CD4-positive, alpha-beta T cell treated with Interleukin-4 for 1 hour (primary cell): ENCODE measurements at places on chromosomes 3 and 15.

GRCh38 chr15:33722005-33722672 is 246.2 kb upstream of the CHRM5 start:
- DNase-seq, result peak; percentile 31

DNA sequence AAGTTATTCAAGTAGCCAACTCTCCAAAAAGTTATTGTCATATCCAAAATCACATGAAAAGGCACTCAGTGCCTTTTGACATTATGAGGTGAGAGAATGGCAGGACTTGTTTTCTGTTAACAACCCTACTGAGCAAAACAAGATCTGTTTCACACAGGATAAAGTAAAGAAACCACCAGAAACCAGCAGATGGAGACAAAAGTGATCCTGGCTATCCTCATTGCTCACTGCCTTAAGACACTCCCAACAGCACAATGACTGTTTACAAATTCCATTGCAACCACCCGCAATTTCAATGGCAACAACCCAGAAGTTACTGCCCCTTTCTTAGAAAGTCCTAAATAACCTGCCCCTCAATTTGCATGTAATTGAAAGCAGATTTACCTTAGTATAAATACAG is 352.6 kb upstream of the NDN start:
- no peak for DNase-seq

DNA sequence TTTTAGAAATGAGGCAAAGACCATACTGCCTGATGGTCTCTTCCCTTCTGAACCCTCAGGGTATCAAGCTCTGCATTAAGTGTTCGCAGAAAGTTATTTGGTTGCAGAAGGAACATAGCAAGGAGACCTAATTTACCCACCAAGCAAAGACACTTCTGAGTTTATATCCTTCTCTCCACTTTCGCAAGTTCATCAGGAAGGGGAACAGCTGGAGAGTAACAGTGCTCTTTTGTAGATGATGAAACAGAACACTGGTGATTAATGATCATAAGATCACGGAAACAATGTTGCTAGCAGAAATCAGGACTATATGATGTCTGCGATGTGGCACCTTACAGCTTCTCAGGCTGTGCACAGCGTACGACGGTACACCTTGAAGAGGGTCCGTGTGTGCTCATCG is 62.1 kb downstream of the NCEH1 start:
- DNase-seq, result no peak

- DNase-seq, result no peak
Measured at GRCh38 chr15:40960925-40961324, 7.7 kb downstream of the CHAC1 start.

GRCh38 chr15:99986297-99987118 is 253.3 kb upstream of the LYSMD4 start:
- DNase-seq, result no peak

GRCh38 chr3:149368674-149369497 is 8.6 kb downstream of the TM4SF1 start:
- no peak for DNase-seq

GRCh38 chr3:46184469-46184868 is 23.6 kb downstream of the CCR1 start:
- DNase-seq, result no peak

- DNase-seq, result no peak
Measured at GRCh38 chr3:186502138-186502948, 41.8 kb downstream of the CRYGS start.

DNA sequence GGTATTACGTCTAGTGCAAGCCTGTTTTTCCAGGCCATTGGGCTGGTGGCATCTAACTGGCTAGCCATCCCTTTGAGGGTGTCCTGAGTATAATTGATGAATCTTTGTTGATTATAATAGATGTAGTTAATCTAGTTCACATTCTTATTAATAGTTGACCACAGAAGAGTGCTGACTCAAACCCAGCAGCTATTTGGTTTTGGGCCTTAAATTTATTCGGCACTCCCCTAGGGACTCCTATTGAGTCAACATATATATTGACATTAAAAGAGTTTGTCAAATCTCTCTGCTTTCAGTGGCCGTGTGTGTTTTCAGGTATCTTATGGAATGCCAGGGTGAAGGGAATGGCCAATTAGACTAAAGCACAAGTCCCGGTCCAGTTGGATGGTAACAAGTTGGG is 19.7 kb downstream of the ARL8B start:
- no peak for DNase-seq

DNA sequence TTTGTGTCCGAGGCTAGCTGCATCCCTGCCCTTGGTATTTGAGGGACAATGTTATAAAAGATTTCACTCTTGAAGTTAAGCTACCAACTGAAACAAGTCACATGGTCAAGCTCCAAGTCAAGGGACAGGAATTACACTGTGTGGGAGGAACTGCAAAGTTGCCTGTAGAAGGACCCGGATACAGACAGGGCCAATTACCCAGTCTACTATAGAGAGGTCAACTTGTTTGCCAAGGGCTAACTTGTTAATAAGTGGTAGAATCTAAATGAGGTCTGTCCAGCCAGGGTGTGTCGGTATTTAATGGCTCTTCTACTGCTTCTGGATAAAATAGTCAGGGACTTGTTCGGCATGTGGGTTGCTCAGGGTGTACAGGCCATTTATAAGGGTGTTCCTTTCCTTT is 55.7 kb downstream of the PTPRG start:
- no peak for DNase-seq

DNA sequence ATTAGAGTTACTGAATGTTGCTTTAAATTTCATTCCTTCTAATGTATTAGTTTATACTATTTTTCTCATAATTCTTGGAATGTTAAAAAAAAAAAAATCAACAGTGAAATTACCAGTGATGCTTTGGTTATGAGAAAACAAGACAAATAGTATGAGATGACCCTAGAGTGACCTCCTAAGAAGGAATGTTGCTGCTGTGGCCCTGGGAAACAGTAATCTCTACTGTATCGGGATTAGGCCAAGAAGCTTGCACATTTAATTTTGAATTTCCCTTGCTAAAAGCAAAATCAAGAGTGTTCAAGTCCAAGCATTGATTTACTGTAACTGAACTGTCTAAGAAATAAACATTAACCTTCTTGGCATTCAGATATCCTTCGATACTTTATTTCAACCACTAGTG is 18.1 kb downstream of the TOPBP1 start:
- no peak for DNase-seq

- DNase-seq, result peak; percentile 73
Measured at GRCh38 chr3:108489776-108490175, 20.6 kb downstream of the MYH15 start.

- DNase-seq, result no peak
Measured at GRCh38 chr3:137582484-137582883, 181.6 kb upstream of the SOX14 start.

GRCh38 chr15:86919581-86919980 is 839.9 kb downstream of the AGBL1 start:
- DNase-seq, result no peak

- no peak for DNase-seq
Measured at GRCh38 chr3:146881966-146882760, 277.0 kb upstream of the PLSCR5 start.

- no peak for DNase-seq
Measured at GRCh38 chr15:84934942-84935729, 46.5 kb upstream of the PDE8A start.

DNA sequence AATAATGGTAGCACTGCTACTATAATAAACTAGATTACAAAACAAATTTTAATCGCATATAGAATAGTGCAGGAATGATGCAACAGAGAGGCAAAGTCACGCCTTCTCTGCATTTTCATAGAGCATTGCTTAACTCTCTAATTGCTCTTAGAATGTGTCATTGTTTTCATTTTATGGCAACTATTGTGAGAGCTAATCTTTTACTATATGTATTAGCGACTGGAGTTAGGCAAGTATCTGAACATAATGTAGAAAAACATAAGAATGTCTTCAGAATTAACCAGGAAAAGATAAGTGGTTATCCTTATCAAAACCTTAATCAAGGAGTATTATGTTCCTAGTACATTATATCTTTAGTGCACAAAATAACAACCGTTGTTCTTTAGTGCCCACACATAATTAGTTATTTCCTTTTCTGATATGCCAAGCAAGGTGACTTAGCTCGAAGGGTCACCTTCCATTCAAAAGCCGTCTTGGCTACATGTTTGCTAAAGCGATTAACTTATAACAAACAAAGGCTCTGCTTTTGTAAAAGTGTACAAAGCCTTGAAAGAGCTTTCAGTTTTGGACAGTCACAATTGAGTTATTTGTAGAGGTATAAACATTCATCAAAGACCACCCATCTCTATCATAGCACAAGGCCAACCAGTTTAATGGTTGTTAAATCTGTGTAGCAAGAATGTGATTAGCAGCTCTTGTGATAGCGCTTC is 1328.9 kb downstream of the ROBO2 start:
- no peak for DNase-seq

- peak; percentile 36 for DNase-seq
Measured at GRCh38 chr15:63509955-63510940, 5.9 kb downstream of the USP3 start.

DNA sequence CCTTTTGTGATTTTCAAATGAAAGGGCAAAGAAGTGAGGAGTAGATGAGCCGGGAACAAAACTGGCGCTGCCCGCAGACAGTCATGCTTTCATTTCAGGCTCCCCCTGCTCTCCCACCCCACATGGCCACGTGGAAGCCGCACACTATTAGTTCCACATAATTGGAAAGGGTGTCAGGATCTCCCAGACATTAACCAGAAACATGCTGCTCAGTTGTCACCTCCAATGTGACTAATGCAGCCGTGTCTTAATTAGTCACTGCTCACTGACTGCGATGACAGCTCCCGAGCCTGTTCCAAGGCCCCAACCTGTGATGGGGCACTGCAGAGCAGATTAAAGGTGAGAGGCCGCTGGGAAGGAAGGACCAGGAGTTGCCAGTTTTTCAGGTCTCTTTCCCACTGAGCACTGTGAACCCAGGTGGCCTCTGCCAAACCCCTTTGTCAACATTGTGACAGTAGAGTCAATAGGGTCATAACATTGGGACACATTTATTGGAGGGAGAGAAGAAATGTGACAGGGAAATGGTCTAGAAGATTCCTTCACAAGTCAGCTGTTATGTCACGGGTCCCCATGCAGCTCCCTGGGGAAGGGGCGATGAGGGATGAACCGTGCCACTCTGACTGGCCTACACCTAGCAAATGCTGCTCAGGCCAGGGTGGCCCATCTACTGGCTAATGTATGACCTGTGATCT is 38.6 kb upstream of the SFMBT1 start:
- no peak for DNase-seq

GRCh38 chr15:67098768-67099282 is 33.4 kb downstream of the SMAD3 start:
- DNase-seq, result no peak

DNA sequence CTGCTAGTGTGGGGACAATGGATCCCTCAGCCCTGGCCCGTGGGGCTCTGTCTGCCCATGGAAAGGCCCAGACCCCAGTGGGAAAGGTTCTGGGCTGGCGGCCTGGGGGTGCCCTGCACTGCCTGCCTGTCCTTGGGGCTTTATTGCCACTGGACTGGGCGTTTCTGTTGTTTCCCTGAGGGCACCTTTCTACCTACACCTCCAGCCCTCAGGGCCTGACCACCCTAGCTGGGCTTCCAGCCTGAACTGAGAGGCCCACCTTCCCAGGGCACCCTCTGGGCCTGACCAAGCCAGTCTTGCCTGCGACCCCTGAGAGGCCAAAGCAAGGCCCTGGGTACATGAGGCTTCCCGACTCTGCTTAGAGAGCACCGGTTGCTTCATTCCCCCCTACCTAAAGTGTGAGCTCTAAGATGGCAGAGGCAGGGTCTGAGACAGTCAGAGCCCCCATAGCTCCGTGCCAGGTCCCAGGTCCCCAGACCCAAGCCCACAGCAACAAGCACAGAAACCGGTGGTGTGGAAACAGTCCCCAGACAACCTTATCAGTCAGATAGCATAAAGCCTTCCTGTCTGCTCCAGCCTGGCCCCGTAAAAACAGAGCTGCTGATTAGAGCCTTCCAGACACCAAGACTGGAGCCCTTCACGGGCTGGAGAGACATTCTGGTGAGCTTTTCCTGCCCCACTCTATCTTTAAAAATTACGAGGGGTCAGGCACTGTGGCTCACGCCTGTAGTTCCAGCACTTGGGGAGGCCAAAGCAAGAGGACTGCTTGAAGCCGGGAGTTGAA is 102.8 kb downstream of the CHSY1 start:
- DNase-seq, result no peak

- no peak for DNase-seq
Measured at GRCh38 chr15:95295363-95295762, 1035.1 kb upstream of the NR2F2 start.

DNA sequence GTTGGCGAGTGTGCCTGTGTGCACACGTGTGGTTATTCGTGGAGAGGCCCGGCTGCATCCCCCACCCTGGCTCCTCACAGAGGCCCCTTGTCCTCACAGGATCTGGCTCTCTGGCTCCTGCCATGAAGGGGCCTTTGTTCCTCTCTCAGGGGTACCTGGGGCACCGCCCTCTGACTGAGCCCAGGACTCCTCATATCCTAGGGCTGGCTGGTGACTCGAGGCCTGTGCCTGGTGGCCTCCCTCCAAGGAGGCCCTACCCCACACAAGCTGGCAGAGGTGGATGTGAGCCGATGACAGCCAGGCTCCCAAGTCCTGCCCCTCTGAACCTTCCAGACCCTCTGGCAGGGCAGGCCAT is 10.0 kb downstream of the PRKCD start:
- DNase-seq, result no peak

DNA sequence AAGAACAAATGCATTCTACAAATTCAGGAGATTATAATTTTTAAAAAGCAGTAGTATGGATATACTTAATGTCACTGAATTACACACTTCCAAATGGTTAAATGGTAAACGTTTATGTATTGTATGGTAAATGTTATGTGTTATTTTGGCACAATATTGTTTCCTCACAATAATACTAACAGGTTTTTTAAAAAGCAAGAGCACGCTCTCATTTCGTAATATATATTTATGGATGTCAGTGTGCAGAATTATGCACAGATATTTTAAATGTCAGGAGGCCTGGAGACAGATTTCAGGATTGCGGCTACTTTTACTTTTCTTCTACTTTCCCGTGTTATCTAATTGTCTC is 533 bp downstream of the ZNF445 start:
- DNase-seq, result no peak

DNA sequence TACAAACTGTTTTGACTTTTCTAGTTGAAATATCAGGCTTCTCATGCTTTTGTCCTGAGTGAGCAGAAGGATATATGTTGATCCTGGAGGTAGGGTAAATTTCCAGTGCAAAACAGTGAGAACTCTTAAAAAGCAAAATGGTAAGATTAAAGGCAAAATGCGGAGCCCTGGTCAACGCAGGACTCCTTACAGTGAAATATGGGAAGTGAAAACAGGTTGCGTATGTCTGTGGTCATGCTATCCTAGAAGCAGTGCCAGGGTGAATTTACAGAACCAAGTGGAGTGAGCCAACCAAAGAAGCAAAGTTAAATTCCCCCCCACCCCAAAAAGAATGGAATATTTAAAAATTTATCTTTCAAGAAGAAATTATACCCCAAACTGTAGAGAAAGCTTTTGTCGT is 256.4 kb downstream of the NR2F2 start:
- DNase-seq, result peak; percentile 6
